ENCODE measurements at places on chromosomes 6 and 20.

- DNase-seq = no peak
Observed at GRCh38 chr6:132236281-132236680, 165.0 kb downstream of the MOXD1 start.

DNA sequence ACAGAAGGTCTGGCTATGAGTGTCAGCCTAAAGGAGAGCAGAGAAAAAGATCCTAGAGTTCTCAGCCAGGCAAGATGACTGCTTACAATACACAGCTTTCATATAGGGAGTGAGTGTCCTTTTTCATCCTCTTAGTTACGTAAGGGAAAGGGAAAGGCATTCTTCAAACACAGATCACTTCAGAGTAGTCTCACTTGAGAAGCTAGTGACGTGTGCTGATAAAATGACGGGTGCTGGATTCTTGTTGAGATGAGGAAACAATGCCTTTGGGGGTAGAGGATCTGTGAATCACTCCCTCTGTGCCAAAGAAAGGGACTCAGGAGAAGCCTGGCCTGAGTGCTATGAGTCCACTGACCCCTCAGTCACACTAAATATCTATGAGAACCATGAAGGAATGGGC is 117.3 kb downstream of the QRSL1 start:
- no peak for DNase-seq

DNA sequence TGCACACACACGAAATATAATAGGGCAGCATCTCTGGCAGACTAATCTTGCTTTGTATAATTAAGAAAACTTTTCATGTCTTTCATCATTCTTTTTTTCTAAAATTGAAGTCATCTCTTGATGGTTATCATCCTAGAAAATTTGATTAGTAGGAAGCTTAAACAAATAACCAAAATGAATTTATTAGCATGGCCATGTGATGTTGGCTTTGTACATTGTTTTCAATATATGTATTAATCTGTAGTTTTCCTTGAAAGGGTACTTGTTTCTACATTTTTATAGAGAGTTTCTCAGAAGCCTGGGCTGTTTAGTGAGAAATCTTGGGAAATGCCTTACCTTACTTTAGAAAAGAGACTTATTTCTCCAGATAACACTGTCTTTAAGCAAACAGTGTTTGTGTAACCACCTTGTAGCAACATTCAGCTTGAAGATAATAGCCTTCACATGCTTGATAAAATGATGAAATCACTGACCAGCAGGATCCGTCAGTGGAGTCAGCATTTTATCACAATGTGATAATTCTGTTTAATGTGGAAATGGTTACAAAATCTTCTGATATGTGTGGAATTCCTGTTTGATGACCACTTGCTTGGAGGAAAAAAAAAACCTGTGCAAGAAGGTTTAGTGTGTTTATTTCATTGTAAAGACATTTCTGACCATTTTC is 147.8 kb downstream of the MACROD2 start:
- DNase-seq = no peak

DNA sequence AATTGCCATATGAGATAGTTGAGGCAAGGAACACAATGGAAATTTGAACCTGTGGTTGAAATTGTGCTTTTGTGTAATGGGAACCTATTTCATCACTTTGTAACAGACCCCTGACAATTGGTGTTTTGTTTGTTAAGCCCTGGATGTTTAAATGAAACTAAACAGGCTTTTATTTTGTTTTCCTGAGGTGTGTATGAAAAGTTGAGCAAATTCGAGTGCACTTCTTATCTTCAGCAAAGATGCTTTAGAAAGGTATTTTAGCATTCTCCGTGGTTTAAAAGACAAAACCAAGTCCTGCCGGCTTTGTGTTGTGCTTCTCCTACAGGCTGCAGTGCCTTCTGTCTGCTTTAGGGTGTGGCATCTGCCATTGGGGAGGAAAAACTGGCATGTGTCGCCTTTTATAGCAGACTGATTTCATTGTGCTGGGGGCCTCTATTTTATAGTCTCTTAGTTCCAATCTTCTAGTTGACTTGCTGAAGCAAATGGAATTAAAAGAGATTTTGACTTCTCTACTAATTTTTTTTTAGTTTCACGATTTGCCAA is 2.2 kb upstream of the ARID1B start:
- no peak for DNase-seq

DNA sequence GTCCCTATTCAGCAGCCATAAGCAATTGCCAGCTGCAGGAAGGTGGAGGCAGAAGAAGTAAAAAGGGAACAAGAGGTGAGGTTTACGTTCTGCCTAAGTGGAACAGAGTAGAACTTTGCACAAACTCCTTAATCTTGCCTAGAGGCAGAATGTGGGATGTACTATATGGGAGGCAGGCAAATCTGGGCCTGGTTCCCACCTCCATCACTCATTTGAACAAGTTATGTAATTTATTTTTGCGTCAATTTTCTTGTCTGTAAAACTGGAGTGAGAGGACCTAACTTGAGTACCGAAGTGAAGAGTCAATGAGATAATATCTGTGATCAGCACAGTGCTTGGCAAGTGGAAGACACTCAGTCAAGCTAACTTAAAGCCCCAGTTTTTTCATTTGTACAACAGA is 2.0 kb upstream of the TPBG start:
- DNase-seq = no peak

GRCh38 chr6:104828478-104828877 is 31.2 kb downstream of the HACE1 start:
- DNase-seq = no peak

DNA sequence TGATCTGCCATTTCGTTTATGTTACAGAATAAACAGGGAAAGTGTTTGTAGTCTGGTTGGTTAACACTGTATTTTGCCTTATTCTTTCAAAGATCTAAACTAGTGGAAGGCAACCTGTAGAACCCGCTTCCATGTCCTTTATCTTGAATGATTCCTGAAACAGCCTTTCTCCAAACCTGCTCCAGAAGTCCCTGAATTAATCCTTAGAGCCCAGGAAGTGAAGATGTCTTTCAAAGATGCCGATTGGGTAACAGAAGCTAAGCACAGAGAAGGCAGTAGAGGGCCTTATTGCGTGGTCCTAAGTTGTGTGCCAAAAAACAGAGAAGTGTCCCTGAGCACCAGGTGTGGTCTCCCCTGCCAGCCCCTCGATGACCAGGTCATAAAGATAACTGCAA is 19.2 kb upstream of the ZSCAN16 start:
- no peak for DNase-seq

- DNase-seq = no peak
Observed at GRCh38 chr6:77620278-77620882, 32.5 kb upstream of the MEI4 start.

DNA sequence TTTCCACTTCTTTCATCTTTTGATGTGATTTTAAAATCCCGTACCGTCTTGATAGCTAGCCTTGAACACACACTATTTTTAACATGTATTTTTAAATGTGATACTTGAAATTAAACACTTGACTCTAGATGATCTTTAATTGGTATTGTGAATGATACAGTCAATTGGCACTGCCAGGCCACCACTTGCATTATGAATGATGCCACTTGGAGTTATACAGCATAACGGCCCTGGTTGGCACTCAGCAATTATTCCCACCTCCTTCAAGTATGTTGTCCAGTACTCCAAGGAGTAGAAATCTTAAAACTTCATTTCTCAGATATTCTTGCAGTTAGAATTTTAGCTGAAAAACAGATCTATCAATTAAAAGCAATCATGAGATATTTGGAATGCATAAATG is 62.9 kb downstream of the TENT5A start:
- DNase-seq = no peak

GRCh38 chr6:10030942-10031537 is 383.8 kb downstream of the TFAP2A start:
- DNase-seq = no peak

All from stimulated activated CD4-positive, alpha-beta T cell treated with anti-CD3 and anti-CD28 coated beads, TNF-alpha, amount 100 ng/mL, for 48 hours (primary cell).